CD4-positive, CD25-positive, alpha-beta regulatory T cell (primary cell): ENCODE measurements at places on chromosomes 4 and X.

- DNase-seq: no peak
These were observed 112.4 kb downstream of the BMPR1B start for GRCh38 chr4:94870146-94870545.

GRCh38 chr4:104629601-104630000 is 134.9 kb upstream of the CXXC4 start:
- DNase-seq: no peak

DNA sequence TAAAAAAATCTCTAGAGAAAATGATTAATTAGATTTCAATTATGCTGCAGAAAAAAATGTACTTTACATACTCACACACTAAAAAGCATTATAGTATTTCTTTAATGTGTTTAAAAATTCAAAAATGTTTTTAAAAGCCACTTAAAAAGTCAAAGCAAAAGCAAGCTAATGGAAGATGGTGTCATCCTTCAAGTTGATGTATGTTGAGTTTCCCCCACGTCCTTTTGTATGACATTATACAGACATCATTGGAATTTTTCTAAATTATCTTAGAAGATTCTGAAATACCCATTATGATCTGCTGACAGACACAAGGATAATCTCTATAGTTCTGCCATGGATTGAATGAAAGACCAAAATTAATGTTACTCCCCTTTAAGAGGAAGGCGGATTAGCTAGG is 393.7 kb upstream of the TENM3 start:
- DNase-seq: no peak

- DNase-seq: no peak
These were observed 240.8 kb upstream of the DDX53 start for GRCh38 chrX:22758807-22759481.

DNA sequence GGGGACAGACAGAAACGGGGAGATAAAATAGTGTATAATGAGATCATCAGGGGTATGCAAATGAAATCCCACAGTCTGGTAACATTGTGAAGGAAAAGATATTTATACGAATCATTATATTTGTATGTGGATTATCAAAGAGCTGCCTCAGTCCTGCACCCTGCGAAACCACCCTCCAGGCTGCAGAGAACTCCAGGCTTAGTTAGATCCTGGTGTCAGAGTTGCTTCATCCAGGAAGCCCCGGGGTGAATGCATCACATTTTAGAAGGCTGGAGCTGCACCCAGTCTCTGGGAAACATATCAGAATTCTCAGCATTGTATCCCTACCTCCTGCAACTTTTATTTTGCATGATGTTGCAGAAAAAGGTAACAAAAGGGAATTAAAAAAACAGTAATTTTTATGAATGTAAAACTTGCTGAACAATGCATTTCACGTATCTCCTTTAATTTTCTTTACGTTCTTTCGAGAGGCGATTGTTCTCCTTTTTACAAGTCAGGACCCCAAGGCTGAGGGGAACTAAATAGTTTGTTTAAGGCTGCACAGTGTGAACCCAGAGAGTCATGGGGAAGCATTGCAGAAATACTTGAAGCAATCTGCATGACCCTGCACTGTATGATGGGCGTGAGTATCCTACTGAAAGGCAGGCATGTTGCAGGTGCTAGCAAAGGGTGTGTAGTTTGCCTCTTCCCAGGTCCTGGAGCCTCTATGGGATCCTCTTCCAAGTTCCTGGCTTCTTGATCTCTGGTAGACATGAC is 299.5 kb upstream of the CLNK start:
- no peak for DNase-seq

DNA sequence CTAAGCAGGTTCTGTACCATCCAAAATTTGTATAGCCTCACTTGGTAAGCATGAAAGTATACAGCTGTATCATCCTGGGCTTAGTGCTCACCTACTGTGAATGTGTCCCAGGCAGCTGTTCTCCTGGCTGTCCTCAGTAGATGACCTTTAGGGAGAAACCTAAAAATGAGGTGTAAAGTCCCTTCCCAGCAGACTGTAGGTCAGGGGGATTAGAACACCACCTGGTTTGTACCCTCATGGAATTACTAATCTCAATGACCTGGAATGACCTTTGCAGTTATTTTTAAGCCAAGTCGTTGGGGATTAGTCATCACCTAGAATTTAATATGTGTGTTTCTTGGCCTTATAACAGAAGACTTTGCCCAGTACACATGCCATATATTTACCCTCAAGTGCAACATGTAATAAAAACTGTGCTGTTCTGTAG is 39.1 kb upstream of the MBTPS2 start:
- DNase-seq: no peak

GRCh38 chr4:43353552-43353951 is 461.0 kb downstream of the GRXCR1 start:
- DNase-seq: no peak

- DNase-seq: no peak
These were observed 163.3 kb upstream of the USP38 start for GRCh38 chr4:143021384-143021783.

DNA sequence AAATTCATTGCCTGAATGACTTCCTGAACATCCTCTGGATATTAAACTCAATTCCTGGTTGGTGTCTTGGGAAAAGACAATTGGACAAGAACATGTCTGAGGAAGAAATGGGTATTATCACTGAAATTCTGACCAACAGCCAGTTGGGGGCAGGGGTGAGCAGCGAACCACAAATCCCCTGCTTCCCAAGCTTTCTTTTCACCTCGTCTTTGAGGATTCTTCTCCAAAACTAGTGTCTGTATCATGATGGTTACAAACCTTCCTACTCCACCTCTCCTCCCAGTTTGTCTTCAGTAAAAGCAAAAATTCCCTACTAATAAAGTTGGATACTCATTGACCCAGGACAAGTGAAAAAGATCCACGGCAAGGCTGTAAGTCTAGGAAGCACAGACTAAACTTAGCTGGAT is 48.3 kb upstream of the WDR1 start:
- DNase-seq: no peak

- DNase-seq: no peak
These were observed 46.7 kb upstream of the POU4F2 start for GRCh38 chr4:146592019-146592418.

GRCh38 chrX:21479695-21480270 is 105.6 kb downstream of the CNKSR2 start:
- DNase-seq: peak; percentile 55

GRCh38 chrX:120316587-120317283 is 5.5 kb upstream of the TMEM255A start:
- no peak for DNase-seq

GRCh38 chr4:139596034-139596683 is 40.1 kb upstream of the SETD7 start:
- no peak for DNase-seq

- DNase-seq: no peak
These were observed 241.5 kb downstream of the MAML3 start for GRCh38 chr4:139912445-139912844.

DNA sequence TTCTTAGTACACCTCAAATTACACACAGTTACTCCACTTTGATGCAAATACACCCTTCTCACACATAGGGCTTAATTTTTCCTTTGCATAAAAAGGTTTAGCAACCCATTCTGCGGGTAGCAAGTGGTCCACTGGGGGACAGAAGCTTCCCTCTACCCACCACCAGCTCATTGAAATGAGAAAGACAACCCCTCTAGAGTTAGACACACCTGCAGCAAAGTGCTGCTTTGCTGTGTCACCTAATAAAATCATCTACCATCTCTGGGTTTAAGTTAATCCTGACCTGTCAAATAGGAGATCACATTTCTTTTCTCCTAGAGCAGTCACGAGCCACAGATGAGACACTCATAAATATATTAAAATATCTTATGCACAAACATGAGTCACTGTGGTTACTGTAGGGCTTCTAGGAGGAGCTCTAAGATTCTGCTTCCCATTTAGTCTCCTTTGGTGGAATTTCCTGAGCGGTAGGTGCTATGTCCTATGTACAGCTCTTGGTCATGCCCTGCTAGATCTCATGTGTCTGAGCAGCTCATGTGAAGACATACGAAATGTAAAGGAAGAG is 11.9 kb downstream of the BMX start:
- DNase-seq: no peak

- peak; percentile 29 for DNase-seq
These were observed 14.8 kb upstream of the SPON2 start for GRCh38 chr4:1187182-1187581.

DNA sequence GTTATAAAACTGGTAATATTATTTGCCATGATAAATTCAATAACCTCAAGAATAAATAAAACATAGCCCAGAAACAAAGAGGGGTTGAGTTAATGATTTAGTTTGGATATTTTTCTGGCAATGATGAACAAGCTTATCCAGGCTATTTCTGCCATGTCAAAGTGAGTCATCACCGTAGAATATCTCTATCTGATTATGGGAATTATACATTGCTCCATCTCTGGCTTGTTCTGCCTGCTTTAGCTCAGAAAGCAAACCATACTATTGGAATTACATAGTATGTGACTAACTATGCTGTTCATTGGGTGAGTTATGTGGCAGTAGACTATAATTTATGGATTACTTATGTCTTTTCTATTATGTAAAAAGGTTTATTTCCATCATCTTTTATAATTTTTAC is 680.1 kb upstream of the AADAT start:
- DNase-seq: no peak

DNA sequence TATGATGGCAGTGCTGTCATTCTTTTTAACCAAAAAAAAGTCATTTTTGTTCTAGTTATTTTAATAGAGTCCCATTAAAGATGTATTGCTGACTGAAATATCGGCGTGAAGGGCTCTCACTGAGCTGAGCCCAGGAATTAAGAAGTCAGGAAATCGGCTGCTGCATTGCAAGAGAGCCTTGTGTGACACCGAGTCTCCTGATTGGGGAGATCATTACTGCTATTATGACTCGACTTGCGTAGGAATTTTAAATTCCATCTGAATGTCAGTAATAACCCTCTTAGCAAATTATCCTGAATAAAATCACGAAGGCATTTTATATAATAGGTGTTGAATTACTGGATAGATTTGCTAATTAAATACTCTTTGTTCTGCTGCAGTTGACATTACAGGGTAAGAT is 111.5 kb downstream of the POLA1 start:
- DNase-seq: no peak

- no peak for DNase-seq
These were observed 70.2 kb upstream of the NEIL3 start for GRCh38 chr4:177239477-177239876.

DNA sequence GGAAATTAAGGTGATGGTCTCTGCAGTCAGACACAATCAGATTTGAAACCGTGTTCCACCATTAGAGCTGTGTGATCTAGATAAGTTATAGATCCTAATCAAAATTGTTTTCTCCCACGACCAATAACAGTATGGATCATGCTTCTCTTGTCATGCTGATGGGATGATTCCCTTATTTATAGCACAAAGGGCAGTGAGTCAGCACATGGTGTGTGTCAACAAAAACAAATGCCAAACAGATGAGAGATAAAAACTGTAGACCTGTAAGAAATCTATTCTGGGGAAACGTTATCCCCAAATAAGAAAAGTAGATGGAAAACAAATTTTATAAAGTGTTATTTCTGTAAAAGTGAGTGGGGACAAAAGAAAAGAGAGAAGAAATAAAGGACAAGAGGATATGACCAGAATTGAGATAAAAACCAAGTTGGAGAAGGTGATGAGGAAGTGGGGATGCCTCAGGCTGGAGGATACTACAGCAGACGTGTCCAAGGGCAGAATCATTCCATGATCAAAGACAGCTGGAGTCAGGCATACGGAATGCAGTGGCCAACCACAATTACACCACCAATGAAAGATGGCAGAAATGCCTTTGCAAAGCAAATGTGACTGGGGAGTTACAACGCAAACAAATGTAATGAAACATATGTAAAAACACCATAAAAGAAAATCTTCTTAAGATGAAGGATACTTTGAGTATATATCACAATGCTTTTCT is 377.8 kb upstream of the PRKX start:
- DNase-seq: no peak

- no peak for DNase-seq
These were observed 20.0 kb downstream of the AMOT start for GRCh38 chrX:112820364-112821268.

GRCh38 chr4:173019664-173020063 is 148.9 kb upstream of the GALNT7 start:
- DNase-seq: no peak
